ENCODE measurements at places on chromosomes 12 and 14.

DNA sequence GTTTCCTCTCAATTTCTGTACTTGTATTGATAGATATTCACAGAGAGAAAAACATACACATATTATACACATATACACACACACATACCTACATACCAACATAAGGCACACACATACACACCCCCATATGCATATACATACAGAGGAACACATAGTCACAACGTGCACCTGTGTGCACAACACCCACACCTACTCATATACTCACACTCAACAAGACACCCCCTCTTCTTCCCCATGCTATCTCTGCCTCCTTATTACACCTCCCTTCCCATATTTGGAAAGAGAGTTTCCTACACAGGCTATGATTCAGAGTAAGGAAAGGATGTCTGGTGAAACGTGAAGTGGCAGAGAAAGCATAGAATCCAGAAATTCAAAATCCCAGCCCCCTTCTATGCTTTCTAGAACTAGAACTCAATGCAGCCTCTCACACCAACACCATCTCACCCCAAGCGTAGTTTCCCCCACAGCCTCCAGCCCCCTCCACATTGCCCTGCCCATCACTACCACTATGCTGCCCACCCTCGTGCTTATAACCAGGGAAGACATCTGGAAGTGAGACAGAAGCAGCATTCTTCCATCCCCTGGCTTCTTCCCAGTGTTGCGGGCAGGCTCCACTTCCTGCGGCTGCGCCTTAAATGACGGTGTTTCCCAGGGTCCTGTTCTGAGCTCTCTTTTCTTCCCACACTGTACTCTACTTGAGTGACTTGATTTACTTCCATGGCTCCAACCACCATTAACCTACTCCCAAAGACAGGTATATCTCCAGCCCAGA is 2.4 kb downstream of the RNASE8 start:
- no peak for DNase-seq

- no peak for DNase-seq
Observed at GRCh38 chr12:131067981-131068851, 114.5 kb downstream of the ADGRD1 start.

GRCh38 chr12:71981149-71981548 is 42.5 kb downstream of the TPH2 start:
- no peak for DNase-seq

DNA sequence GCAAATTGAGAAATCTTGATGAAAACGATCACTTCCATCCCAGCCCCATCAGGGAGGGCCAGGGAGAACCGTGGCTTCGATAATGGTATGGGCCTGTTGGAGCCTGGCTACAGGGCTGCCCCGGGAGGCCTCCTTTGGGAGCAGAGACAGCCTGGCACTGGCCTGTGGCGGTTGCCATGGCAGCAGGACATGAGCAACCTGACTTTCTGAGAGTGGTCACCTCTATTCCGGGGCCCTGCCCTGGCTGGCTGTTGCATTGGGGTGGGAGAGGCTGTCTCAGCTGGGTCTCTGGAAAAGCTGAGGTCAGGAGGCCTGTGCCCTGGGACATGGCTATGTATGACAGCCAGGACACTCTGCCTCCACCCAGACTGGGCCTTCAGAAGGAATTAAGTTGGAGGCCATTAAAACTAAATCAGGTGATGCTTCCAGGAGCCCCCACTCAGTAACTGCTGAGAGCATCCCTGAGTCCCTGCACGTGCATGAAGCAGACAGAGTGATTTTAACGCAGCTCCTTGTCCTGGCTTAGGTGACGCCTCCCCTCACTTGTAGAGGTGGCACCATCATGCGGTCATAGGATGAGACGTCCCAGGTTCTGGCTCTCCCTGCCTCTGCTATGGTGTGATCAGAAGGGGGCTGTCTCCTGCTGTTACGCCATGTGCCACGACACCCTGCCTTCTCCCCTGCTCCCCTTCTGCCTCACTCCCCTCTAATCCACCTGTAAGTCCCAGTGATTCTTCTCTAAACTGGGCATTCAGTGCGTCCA is 126.3 kb downstream of the SLC25A47 start:
- DNase-seq: no peak

DNA sequence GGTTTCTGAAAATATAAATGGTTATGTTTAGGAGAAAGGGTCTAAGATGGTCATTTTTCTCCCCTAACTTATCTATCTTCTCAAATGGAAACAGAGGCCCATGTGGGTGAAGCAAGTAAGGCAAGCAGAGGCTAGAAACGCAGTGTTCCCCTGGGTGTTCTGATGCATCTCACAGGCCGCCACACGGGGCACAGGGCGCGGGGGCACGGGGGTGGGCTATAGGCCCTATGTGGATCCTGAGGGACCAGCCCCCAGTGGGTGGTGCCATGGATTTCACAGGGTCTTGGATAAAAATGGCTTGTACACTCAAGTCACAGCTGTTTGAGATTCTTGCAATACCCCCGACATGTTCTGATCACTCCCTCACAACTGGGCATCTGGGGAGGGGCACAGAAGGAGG is 17.7 kb downstream of the ACTN1 start:
- DNase-seq: no peak

GRCh38 chr12:125684968-125685790 is 619.9 kb downstream of the AACS start:
- no peak for DNase-seq

DNA sequence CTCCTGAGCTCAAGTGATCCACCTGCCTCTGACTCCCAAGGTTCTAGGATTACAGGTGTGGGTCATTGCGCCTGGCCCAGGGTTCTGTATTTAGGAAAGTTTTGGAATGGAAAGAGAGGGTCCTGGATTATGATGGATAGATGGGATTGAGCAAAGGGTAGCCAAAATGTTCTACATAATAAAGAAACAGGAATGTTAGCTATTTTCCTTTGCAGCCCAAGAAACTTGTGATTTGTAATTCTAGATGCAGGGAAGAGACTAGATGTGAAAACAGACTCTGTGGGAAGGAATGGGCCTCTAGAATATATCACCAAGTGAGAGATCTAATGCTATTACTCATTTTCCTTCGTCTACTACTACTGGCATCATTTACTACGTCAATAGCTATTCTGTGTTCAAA is 29.6 kb upstream of the HELB start:
- no peak for DNase-seq

- peak; percentile 50 for DNase-seq
Observed at GRCh38 chr12:85872497-85873091, 1.5 kb upstream of the NTS start.

DNA sequence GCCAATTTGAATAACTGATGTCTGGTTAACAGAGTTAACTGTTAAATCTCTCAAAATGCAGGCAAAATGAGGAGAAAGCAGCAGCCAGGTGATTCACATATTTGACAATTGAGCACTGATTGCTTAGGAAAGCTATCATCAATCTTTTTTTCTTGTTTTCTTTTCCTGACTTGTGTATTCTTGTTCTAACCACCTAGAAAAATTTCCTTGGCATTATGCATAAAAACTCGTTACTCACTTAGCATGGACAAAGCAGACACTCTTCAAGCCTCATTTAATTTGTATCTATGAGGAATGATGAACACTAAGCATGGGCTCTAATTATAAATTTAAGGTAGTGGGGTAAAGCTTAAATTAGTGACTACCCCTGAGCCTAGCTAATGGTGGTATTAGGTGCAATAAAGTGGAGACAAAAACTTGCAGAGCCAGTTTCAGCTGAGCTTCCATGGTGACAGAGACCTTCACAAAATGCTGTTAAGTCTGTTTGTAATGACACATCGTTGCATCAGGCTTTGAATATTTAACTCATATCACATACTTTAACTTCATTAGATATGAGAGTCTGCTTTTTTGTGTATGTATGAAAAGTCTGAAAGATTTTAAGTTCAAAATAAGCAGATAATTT is 52.0 kb downstream of the RASSF9 start:
- no peak for DNase-seq

- no peak for DNase-seq
Observed at GRCh38 chr12:3631272-3631637, 121.7 kb downstream of the CRACR2A start.

- no peak for DNase-seq
Observed at GRCh38 chr12:93292731-93293566, 84.8 kb upstream of the NUDT4 start.

DNA sequence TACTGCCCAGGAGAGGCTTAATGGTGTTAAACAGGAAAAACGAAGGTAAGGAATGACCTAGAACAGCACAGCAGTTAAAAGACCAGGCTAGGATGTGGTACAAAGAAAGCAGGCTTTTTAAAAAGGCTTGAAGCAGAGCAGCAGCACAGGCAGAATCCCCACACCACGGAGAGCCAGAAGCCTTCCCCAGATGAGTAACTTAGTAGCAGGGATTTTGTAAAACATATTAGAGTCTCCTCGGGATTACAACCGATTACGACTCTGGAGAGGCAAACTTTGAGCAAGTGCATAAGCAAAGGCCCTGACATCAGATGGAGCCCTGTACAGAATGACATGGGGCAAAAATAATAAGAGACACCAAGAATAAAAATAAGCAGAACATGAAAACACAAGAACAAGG is 37.1 kb upstream of the DHRS4 start:
- no peak for DNase-seq

- DNase-seq: no peak
Observed at GRCh38 chr12:4939418-4940023, 29.8 kb downstream of the KCNA1 start.

DNA sequence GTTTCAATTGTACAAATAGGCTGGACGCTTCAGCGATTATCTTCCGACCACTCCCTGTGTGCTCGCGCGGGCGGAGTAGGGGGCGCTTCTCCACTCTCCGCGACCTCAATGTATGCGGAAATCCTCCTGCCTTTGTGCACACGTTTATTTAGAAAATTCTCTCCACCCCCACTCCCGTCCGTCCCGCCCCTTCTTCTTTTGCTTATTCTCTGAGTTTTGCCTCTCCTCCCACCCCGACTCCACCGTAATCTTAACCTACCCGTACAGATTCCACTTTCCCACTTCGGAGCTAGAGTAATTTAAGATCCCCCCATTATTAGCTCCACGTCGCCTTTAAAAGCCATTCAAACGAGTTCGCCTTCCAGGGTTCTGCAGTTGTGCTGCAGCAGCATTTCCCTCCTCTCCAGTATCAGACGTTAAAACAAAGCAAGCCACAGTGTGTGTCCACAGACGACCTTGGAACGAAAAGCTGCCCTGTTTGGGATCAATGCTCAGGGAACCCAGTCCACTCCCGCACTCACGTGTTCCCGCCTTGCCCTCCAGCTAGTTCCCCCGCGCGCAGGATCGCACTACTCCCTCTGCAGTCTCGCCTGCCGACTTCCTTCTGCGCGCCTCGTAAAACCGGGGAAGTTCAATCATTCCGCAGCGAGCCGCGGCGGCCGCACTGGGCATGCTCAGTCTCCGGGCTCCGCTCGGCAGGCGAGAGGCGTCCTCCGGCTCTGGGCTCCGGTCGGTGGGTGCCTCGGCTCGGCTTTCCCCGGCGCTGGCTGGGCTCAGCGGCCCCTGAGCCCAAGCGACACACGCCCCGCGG is at the start of gene ANO6:
ANO6 (plus strand) TSS at position 677 of the 811 bp plus-strand sequence. CDS start 227 bp downstream, outside the sequence.
- DNase-seq: peak; percentile 85

- DNase-seq: no peak
Observed at GRCh38 chr12:57745485-57745881, 644 bp downstream of the TSPAN31 start.

GRCh38 chr14:102323102-102323501 is 3.6 kb downstream of the ZNF839 start:
- DNase-seq: peak; percentile 4

DNA sequence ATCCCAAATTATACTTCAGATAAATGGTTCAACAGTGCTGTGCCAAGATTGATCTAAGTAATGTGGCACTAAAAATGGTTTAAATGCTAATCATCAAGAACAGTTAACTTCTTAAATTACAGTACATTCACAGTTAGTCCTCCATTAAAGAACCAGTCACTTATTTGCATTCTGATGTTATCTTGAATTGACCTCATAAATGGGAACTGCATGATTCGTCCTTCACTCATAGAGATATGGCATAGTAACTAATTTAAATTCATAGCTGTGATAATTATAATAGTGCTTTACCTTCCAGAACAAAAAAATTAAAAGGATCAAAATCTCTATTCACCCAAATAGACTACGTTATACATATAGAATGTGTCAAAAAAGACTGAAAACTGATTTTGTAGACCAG is 61.1 kb downstream of the COCH start:
- no peak for DNase-seq

GRCh38 chr14:45181806-45182205 is 46.1 kb downstream of the FANCM start:
- no peak for DNase-seq

GRCh38 chr14:90755661-90756304 is 60.4 kb downstream of the TTC7B start:
- no peak for DNase-seq

GRCh38 chr14:81093651-81094050 is 127.1 kb downstream of the GTF2A1 start:
- no peak for DNase-seq

DNA sequence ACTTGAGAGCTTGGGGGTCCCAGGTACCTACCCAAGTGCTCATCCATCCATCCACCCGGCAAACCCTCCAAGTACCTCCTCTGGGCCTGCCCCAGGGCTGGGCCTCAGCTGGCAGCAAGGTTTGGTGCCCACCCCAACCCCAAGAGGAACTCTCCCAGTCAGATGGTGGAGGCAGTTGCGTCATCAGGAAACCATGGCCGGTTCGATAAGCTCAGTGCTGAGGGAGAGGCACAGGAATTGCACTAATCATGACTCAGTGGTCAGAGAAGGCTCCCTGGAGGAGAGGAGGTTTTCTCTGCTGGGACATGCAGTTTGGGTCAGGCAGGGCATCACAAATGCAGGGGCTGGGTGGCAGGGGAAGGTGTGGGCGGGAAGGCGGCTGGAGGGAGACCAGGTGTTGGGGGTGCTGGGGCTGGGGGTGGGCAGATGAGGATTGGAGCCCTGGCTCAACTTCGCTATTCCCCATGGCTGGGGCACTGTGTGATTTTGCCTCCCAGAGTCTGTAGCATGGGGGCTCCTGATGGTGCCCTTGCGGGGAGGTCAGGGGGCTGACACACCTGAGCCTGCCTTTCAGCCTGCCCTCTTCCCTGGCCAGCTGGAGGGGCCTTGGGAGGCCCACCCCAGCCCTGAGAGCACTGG is 32.2 kb downstream of the SH2B3 start:
- no peak for DNase-seq

DNA sequence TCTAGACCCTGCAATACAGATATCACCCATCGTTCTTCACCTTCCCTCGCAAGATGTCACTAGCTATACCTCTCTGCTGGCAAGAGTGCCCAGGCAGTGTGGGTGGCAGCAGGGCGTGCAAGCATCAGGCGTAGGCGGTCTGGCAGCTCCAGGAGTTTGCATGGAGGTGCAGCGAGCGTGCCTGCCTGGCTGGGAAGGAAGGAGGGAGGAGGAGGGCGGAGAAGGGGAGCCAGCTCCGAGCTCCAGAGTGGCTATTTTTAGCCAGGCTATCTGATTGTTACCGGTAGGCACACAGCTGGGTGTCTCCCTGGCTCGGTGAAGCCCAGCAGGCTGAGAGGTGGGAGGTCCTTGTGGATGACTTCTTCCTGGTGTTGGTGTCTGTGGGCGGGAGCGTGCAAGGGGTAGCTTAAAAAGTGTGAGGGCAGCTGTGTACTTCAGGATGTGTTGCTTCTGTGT is 6.2 kb downstream of the FOXJ2 start:
- peak; percentile 84 for DNase-seq

GRCh38 chr12:112782943-112783342 is 8.6 kb upstream of the RPH3A start:
- no peak for DNase-seq

Measured in NCI-H2029 (cell line).